ENCODE measurements at places on chromosomes 3 and 15. TPM values are rescaled to one million over a fixed set of nuclear protein-coding genes. Genes with fewer than 3 reads are reported as not detected.

Gene TM6SF1
- total RNA-seq = 0.10 TPM

Gene SH3GL3
- total RNA-seq = 0.73 TPM

Gene EXD1
- total RNA-seq = not detected

Gene LRRC15
- total RNA-seq = 0.25 TPM

Gene LYZL4
- not detected for total RNA-seq

Gene NUTM1
- total RNA-seq = not detected

Gene KY
- 0.08 TPM for total RNA-seq

Gene CYP8B1
- not detected for total RNA-seq

Gene BTD
- 15.5 TPM for total RNA-seq

Gene GORASP1
- 33.9 TPM for total RNA-seq

Gene C3orf22
- total RNA-seq = not detected

Gene TBC1D2B
- 13.5 TPM for total RNA-seq

Gene CPN2
- total RNA-seq = not detected

Gene DUOXA1
- total RNA-seq = 0.20 TPM

Gene SH2D7
- total RNA-seq = not detected

Gene C3orf38
- total RNA-seq = 18.7 TPM

Gene UPK1B
- 10.7 TPM for total RNA-seq

Gene UTS2B
- total RNA-seq = not detected

Gene FAN1
- total RNA-seq = 12.5 TPM

Gene KNL1
- 6.5 TPM for total RNA-seq

Gene CHRFAM7A
- total RNA-seq = 3.8 TPM

Gene GOLGA8G
- total RNA-seq = not detected

Gene SLC24A5
- total RNA-seq = not detected

Gene CDHR4
- 0.53 TPM for total RNA-seq

Gene PARP15
- not detected for total RNA-seq

Gene ANKUB1
- not detected for total RNA-seq
